ENCODE measurements at places on chromosomes 2 and 18.

DNA sequence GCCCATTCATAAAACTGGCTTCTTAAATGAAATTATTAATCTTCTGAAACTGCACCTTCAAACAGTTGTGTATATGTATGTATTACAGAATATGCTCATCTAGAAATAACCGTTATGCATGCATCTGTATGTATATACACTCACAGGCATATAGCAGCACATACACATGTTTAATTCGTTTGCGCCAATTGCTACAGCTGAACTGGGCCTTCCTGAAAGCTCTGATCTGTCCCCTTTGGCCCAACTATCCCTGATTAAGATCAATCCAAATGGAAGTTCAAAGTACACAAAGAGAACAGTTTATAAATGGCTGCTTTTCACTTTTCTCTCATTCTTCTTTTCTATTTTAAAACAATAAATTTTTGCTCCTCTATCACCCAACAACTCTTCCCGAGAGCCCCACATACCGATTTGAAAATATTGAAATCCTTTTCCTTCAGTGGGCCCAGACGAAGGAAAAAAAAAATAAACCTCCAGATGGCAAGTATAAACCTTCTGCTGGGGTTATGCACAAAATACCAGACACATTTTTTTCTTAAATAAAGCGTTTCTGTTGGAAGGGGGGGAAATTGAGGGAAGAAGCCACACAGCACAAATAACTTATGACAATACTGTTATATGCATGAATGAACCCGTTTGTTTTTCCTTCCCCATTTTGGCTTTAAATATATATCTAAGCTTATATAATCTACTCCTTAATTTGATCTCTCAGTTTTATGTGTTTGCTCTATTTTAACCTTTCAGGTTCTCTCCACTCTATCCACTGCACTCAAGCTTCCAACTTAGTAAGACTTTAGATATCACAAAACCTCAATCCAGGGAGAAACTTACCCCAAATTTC is 267.3 kb downstream of the TCF4 start:
- DNase-seq = no peak

GRCh38 chr2:239425631-239426030 is 24.8 kb upstream of the HDAC4 start:
- DNase-seq = no peak

GRCh38 chr2:197245829-197246804 is 64.5 kb downstream of the ANKRD44 start:
- no peak for DNase-seq

DNA sequence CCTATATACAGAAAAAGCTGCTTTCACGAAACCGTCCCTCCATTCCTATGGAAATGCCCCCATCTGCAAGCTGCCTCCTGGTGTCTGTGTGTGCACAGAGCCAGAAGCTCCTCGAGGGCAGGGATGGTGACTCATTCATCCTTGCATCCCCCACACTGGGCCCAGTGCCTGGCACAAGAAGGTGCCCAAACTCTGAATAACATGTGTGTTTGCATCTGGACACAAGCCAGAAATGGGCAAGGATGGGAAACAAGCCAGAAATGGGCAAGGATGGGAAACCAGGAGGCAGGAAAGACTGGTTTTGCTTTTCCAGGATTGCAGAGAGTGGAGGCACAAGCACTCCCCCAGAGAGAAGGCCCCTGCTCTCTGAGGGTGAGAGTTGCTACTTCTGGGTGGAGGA is 313.9 kb downstream of the CELF4 start:
- no peak for DNase-seq

GRCh38 chr2:121279476-121280220 is 5.4 kb downstream of the TFCP2L1 start:
- DNase-seq = no peak

DNA sequence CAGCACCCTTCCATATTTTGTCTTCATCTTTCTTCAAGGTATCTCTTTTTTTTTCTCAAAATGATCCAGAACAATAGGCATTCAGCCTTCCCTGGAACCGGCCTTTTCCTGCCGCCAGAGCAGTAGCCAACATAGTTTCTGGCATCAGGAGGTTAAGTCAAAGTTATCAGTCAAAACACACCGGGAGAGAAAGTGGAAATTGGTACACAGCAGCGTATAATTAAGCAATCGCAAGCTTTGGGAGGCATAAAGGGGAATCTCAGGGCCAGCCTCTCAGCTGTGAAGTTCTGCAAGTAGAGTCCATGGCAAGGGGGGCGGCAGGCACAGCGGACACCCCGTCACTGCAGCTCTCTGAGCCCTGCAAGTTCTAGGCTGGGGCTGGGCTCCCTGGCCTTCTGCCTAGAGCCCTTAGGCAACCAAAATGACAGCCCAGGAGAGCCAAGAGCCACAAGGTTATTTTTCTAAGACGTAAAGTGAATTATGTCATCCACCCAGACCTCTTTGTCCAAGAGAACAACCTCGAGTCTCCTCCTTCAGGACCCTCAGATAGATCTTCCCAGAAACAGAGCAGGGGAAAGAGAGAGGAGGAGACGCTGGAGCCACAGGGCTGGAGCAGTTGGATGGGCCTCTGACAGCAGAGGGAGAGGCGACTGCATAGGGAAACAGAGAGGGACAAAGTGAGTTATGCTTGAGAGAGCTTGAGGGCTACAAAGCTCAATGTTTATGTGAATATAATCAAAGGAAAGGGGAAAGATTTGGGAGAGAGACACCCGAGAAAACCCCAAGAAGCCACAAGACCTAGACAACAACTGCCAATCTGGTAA is 114.7 kb downstream of the BCL2L11 start:
- no peak for DNase-seq

GRCh38 chr2:12127638-12128037 is 381.2 kb downstream of the LPIN1 start:
- DNase-seq = no peak

DNA sequence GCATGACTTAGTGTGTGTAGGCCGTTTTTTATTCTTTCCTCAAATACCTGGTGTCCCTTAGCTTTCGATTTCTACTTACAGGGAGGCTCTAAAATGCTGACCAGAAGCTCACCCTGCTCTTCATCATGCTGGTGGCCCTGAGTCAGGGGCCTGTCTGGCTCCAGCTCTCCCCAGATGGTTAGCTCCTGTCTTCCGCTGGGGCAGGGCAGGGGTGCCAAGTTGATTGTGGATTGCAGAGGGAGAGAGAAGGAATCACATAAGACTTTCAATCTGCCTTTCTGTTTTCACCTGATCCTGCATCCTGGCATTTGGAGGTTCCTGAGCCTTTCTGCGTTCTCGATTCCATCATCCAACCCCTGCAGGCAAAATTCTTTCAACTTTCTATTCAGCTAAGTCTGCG is 4.2 kb downstream of the CIB4 start:
- no peak for DNase-seq

DNA sequence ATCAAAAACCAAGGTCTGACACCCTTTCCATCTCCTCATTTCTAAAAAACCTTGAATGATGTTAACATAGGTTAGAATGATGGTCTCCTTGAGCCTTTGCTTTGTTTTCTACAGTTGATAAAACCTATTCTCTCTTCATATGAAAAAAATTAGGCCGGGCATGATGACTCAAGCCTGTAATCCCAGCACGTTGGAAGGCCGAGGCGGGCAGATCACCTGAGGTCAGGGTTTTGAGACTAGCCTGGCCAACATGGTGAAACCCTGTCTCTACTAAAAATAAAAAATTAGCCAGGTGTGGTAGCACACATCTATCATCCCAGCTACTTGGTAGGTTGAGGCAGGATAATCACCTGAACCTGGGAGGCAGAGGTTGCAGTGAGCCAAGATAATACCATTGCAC is 49.4 kb downstream of the CCDC88A start:
- no peak for DNase-seq

DNA sequence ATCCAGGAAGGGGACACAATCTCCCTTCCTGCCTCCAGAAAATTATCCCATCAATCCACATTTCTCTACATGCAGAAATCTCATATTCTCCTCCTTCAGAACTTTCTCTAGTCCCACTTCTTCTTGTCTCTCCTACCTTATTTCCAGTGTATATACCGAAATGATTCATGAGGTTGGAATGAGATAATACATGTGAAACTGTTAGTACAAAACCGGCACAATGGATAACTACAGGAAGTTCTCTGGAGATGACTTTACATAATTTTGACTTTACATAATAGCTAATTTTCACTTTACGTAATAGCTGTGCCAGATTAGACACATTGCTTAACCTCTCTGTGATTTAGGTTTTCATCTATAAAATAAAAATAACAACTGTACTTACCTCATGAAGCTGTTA is 801.3 kb downstream of the ERBB4 start:
- DNase-seq = no peak

GRCh38 chr2:69753659-69754363 is 11.9 kb downstream of the ANXA4 start:
- DNase-seq = no peak

- no peak for DNase-seq
These were observed 31.3 kb downstream of the NPHP1 start for GRCh38 chr2:110173523-110173922.

- no peak for DNase-seq
These were observed 620.7 kb downstream of the NYAP2 start for GRCh38 chr2:226020176-226020575.

- no peak for DNase-seq
These were observed 125.0 kb downstream of the KCNE4 start for GRCh38 chr2:223176970-223177369.

DNA sequence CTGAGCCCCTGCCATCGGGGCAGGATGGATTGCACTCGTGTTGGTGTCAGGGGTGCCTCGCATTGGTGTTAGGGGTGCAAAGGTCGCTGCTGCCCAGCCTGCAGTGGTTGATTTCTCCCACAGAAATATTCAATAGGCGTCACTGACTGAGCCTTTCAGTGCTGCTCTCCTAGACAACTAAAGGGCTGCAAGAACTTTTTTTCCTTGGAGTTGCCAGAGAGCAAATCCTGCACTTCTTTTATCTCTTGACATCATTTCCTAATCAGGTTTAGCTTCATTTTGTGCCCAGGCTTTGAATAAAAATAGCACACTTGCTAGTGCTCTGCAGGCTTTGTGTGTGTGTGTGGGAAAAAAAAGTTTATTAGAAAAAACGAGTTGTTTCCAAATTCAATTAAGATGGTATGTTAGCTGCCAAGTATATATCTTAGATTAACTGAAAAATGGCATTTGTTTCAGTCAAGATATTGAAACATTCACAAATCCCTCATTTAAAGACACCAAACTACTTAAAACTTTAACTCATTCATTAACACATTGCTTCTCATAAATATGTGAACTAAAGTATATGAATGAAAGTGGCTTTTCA is 125.6 kb downstream of the SOCS6 start:
- DNase-seq = no peak

DNA sequence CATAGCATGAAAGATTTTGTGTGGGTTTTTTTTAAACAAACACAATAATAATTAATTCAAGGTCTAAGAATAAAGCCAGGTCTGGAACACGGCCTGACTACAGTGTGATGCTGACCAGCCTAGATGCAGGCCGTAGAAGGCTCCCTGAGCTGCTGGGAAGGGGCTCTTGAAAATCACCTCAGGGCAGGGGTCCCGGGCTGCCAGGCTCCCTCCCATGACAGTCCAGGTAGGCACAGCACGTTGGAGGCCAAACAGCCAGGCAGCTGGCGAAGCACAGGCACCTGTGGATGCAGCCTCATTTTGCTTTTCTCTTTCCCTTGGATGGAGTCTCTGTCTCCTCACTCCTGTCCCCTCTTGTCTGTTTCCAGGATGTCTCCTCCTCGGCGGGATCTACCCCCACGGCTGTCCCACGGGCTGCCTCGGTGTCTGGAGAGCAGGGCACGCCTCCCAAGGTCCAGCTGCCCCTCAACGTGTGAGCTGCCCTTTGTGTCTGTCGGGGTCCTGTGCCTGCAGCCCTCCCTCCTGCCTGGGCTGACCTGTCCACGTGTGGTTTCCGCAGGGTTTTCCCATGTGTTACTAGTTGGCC is 194.5 kb downstream of the SEPTIN10 start:
- no peak for DNase-seq

DNA sequence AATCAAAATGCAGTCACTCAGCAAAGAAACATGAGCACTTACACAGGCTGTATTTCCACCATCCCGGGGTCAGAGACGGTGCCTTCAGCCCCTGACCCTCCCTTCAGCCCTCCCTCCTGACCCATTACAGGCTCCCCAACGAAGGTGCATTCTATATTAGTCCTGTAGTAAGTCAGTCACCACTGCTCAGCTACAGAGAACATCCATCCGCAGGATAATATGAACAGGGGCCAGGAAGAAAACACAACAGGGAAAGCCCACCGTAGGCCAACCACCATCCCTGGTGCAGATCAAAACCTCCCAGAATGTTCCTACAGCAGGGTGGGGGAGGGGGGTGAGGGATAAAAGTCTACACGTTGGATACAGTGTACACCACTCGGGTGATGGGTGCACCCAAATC is 15.1 kb downstream of the PXDN start:
- no peak for DNase-seq

DNA sequence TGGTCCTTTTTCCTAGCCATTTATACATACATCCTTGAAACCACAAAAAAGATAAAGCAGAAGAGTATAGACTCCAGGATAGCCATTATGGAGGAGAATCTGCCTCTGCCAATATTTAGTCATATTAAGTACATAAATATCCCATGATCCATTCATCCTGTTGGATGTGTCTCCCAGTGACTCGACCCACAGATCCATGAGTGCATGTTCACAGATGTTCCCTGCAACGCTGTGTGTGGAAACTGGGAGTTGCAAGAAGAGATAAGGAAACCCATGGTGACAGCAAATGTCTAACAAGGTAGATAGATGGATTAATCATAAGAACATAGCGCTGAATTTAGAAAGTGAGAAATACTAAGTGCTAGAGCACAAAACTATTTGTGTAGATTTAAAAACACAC is 34.5 kb downstream of the STK39 start:
- DNase-seq = no peak

GRCh38 chr2:231290321-231291015 is 92.0 kb downstream of the ARMC9 start:
- DNase-seq = no peak

DNA sequence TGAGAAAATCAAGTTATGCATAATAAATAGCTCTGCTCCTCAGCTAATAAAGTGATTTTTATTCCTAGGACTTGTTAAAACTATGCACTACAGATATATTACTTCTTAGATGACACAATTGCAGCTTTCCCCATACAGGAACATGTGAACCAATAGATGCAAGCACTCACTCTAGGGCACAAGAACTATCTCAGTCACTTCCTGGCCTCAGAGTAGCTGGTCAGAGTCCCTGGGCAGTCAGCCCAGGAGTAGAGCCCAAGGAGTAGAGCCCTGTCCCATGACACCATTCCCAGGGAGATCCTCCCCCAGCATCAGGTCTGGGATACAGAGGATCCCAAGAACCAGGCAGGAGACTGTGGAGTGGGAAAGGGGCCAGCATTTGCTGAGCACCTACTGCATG is 2.7 kb downstream of the TNS1 start:
- DNase-seq = no peak

GRCh38 chr18:62073461-62074281 is 113.2 kb downstream of the PIGN start:
- no peak for DNase-seq

GRCh38 chr18:824179-824578 is 12.1 kb upstream of the YES1 start:
- no peak for DNase-seq

- DNase-seq = no peak
These were observed 61.7 kb upstream of the RALBP1 start for GRCh38 chr18:9413576-9413975.

Data from amniotic stem cell (primary cell).